ENCODE measurements at places on chromosomes 12 and 14.

- DNase-seq, result peak; percentile 10
Measured at GRCh38 chr12:89433634-89434033, 81.3 kb upstream of the DUSP6 start.

GRCh38 chr12:53602176-53602864, 23.9 kb downstream of the ATF7 start:
- no peak for DNase-seq

- no peak for DNase-seq
Measured at GRCh38 chr14:105124823-105125222, 43.8 kb downstream of the JAG2 start.

DNA sequence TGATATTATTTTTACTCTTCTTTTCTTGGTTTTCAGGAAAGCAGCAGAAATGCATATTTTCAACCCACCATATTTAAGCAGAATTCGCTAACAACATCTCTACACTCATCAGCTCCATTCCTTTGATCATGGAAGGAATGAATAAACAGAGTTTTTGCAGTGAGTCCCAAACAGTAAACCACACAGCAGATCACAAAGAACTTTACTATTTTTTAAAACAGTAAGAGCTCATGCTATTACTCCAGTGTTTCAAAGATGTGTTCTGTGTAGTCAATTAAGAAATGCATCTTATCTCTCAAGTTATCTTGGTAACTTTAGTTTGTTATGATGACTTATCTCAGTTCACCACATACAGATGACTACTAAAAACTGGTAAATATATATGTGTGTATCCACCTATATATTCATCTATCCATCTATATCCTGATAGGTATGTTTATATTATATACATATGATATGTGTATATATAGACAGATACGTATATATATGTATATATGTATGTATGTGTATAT, 843.5 kb downstream of the BCL11B start:
- DNase-seq, result no peak

- DNase-seq, result no peak
Measured at GRCh38 chr14:44662250-44662891, 155.3 kb upstream of the FSCB start.

DNA sequence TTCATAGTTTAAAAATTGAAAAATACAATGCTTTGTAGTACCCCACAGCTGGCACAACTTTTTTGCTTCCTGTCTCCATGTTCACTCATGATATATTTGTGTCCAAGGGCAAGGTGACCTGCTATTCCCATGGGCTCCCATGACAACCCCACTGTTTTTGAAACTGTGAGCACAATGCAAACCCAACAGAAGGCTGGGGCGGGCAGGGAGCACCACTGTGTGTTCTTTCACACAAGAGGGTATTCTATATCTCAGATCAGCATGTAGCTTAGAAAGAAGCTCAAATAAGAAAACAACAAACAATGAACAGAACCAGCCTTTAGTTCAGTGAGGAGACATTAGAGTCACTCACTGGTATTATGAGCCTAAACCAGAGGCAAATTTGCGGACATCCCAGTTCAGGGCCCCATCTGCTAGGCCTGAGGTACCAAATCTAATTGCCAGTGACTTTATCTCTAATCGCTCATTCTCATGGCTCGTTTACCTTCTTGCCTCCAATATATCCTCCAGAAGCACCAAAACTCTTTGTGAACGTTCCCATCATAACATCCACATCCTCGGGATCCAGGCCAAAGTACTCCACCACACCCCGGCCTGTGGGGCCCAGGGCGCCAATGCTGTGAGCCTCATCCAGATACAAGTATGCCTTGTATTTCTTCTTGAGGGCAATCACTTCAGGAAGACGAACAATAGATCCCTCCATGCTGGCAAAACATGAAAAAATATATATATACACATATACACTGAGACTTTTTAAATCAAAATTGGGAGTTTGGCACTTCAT, 56.4 kb upstream of the ISM2 start:
- DNase-seq, result no peak

DNA sequence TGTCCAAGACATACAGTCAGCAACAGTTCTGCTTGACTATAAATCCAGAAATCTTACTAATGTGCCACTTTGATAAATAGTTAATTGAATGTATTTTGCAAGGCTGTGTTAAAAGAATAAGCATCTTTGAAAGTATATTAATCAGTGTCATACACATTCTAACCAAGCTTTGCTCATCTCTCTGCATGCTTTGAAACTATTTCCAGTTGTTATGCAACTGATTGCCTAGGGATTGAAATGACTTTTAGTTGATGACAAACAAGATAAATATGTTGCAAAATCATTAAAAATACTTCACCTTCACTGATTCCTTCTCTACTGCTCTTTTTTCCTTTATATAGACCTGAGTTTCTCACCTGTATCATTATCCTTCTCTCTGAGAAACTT, 91.3 kb downstream of the AEBP2 start:
- DNase-seq, result peak; percentile 45

- DNase-seq, result no peak
Measured at GRCh38 chr14:91412939-91413338, 4.7 kb downstream of the CCDC88C start.

DNA sequence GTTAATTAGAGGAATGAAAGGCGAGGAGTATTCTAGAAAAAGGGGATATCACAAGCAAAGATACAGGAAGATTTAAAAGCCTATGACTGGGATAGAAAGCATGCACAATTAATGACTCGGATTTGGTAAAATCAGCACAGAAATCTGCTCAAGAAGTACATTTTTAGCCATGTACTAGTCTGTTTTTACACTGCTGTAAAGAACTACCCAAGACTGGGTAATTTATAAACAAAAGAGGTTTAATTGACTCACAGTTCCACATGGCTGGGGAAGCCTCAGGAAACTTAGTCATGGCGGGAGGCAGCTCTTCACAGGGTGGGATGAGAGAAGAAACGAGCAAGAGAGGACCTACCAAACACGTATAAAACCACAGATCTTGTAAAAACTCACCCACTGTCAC, 716.3 kb upstream of the MDGA2 start:
- no peak for DNase-seq

DNA sequence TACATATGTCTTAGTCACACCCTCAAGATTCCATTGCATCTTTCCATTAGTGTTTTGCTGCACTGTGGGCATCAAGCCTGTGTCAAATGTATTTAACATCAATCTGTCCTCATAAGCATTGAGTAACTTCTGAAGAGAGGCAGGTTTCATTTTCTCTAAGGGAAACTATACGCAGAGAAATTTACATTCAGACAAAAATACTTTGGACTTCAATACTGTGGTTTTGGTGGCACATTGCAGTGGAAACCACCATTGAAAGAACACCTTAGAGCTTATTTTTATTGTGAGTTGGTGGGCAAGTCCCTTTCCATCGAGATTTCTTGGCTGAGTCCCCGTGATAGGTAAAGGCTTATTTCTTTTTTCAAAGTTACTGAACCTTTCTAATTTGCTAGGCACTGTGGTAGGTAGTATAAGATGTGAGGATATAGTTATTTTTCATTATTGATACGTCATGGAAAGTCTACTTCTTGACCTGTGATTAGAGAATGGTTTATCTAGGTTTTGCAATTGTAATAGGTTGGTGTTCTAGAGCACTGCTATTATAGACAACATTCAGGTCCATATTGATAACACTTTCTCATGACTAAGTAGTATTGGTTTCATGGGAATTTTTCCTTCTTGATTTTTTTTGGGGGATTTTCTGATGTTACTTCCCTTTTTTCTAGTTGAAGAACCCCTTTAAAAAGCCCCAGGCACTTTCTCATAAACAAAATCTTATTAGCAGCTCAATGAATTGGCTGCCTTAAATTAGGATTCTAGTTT, 81.9 kb downstream of the CFAP54 start:
- peak; percentile 30 for DNase-seq
